ENCODE measurements at places on chromosomes 11 and 22.

GRCh38 chr22:44309137-44309536 is 3.6 kb downstream of the SHISAL1 start:
- DNase-seq: no peak

DNA sequence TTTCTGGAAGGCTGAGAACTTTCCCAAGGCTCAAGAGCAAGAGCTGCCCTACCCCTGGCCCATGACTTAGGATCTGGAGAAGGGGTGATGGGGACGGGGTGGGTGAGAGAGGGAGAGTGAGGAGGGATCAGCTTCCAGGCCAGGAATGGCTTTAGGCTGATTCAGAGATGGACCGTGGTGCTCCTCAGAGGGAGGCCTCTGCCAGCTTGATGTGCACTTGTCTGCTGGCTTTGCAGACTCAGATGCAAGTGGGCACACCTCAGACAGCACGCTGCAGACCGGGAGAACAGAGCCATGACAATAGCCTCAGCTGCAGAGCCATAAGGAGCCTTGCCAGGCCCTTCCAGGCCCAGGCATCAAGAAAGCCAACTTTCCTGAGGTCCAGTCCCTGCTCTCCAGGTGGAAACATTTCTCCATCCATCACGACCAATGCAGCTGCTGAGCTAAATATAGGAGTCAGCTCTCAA is 41.3 kb downstream of the ALX4 start:
- DNase-seq: no peak

DNA sequence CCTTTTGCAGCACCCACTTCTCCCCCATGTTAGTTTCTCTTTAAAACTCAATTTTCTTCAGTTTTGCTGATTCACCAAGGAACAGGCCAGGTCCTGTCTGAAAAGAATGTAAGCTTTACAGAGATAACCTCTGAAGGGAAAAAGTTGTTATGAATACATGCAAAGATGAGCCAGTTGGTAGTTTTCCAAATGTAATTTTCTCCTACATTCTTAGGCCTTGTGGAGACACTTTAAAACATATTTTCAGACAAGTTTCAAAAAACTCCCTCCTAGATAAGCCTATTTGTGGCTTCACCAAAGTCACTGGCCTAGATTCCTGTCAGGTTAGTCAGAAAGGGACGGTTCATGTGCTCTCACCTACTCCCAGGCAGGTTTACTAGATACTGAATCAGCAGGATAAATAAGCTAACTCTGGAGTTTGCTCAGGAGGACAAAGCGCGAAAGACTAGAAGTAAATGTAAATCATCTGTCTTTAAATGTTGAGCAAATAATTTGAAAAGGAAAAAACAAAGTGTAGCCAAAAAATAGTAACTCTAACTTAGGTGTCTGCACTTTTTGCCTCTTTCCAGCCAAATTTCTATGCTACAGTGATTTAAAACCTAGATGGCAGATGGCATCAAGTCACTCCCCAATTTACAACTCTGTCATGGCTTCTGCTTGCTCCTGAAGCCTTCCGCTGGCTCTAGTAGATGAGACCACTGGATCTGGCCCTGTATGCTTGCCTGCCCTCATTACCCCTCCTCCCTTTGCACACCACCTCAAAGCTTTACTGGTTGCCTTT is 4.9 kb upstream of the ATP6V1E1 start:
- DNase-seq: no peak

- DNase-seq: no peak
Observed at GRCh38 chr22:27988704-27989103, 69.6 kb upstream of the PITPNB start.

DNA sequence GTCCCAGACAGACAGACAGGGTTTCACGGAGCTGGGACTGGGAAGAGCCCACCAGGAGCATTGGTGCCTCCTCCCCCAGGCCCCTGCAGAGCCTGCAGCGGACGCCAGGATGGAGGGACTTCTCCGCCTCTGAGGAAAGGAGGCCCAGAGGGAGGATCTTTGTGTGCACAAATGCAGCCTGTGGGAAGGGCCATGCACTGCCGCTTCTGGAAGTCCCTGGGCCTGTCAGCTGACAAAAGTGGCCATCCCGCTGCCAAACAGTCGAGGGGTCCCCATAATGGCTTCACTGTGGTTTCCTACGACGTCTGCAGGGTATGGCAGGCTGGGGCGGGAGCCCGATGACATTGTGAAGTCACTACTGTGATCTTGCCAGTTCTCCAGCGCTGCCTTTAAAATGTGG is 73.8 kb downstream of the TP53I11 start:
- DNase-seq: no peak

DNA sequence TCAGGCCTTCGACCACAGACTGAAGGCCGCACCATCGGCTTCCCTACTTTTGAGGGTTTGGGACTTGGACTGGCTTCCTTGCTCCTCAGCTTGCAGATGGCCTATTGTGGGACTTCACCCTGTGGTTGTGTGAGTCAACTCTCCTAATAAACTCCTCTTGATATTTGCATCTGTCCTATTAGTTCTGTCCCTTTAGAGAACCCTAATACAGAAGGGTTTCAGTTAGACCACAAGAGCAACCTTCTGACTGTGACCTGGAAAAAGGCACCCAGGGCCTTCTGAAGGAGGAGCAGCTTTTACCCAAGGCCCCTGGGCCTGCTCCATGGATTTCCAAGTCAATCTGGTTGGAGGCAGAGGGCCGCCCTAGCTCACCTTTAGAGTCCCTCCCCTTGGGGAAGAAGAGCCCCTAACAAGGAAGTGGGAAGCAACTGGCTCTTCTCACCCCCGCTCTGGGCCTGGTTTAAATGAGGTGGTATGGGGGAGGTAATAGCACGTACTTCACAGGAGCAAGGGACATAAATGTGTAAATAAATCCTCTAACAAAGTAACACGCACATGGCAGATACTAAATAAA is 11.2 kb upstream of the CHST1 start:
- DNase-seq: no peak

DNA sequence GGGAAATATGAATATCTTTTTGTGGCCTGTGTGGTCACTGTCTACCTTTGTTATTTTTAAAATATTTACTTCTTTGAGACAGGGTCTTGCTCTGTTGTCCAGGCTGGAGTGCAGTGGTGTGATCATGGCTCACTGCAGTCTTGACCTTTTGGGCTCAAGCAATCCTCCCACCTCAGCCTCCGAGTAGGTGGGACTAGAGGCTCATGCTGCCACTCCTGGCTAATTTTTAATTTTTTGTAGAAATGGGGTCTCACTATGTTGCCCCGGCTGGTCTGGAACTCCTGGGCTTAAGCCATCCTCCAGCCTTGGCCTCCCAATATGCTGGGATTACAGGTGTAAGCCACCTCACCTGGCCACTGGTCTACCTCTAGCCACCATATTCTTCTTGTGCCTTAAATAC is 3.5 kb upstream of the EIF3D start:
- DNase-seq: no peak

- DNase-seq: no peak
Observed at GRCh38 chr11:117303101-117303500, 12.0 kb downstream of the BACE1-AS start.

DNA sequence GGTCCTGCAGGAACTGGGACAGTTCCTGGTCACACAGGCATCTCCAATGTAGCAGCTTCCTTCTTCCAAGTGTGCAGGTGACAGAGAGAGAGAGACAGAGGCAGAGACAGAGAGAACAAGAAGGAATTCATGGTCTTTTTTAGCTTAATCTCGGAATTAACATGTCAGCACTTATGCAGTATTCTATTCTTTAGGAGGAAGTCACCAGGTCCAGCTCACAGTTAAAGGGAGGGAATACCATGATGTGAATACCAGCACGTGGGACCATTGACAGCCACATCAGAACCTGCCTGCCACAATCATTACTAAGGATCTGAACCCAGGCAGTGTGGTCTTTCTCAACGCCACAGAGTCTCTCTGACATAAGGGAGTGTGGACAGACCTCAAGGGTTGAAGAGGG is 341.6 kb downstream of the MN1 start:
- no peak for DNase-seq

- no peak for DNase-seq
Observed at GRCh38 chr11:15045209-15045608, 28.2 kb upstream of the CALCB start.

GRCh38 chr22:19663286-19663815 is 51.0 kb upstream of the SEPTIN5 start:
- DNase-seq: no peak

- DNase-seq: no peak
Observed at GRCh38 chr11:13852481-13852880, 110.0 kb upstream of the SPON1 start.

GRCh38 chr11:92657226-92657625 is 312.2 kb upstream of the MTNR1B start:
- no peak for DNase-seq

- no peak for DNase-seq
Observed at GRCh38 chr11:22169833-22170232, 23.1 kb upstream of the ANO5 start.

- DNase-seq: no peak
Observed at GRCh38 chr11:62669420-62670161, 1.9 kb upstream of the UQCC3 start.

DNA sequence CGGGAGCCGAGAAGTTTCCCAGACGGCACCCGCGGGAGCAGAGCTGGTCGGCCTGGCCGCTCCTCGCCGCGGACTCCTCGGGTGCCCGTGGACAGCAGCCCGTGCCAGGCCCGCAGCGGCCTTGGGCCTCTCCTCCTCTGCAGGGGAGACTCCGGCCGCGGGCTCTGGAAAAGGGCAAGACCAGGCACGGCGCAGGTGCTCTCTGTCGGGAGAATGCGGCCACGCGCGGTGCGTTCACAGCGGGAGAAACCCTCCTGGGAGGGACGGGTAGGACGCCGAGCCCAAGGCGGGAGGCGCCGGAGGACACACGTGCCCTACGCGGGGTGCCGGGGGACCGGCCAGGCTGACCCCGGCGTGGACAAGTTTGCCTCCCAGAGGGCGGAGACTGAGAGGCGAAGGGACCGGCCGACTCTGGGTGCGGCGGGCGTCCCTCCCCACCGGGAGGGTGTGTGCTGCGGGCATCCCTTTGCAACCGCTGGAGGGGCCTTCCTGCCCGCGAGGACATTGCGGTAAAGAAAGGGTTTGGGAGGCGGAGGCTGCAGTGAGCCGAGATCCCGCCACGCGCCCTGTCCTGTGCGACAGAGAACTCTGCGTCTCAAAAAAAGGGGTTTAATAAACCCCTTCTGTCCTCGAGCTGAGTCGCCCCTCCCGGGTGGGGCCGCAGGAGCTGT is 2.3 kb downstream of the IFITM1 start:
- no peak for DNase-seq

GRCh38 chr11:9753021-9753420 is 89.1 kb downstream of the SWAP70 start:
- no peak for DNase-seq

DNA sequence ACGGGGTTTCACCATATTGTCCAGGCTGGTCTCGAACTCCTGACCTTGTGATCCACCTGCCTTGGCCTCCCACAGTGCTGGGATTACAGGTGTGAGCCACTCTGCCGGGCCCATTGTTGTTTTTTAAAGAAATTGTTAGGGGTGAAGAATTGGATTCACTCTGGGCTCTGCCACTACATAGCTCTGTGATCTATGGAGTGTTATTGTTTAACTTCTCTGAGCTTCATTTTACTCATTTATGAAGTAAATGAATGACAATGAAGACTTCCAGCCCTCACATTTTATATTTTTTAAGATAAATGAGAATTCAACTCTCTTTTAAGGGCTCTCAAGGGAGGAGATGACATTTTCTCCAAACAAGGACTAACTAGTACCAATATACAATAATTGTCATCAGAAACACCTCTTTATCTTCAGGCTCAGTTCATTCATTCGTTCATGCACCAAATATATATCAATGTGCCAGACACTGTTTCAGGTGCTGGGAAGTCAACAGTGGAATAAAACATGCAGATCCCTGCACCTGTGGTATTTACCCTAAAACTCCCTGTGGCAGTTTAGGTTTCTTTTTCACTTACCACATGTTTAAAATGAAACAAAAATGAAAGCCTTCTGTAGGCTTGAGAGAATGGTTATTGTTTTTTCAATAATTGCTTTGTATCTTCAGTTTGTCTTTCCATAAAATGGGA is 23.5 kb upstream of the GRAMD1B start:
- no peak for DNase-seq

DNA sequence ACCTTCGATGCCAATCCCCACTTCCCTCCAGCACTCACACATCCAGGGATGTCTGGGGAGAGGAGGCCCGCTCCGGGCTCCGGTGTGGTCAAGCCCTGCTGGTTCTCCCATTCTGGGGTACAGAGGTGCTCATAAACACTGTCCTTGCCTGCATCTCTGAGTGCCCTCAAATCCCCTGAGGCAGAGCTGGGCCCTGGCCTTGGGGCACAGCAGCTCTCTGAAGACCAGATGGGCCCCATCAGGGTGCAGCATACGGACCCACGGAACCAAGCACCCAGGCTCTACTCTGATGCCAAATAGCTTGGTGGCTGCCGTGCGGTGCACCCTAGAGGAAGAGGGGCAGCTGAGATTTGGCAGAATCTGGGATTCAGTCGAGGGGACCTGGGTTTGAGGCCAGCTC is 35.7 kb upstream of the NNMT start:
- no peak for DNase-seq

GRCh38 chr11:772429-773390 is 4.6 kb downstream of the GATD1 start:
- no peak for DNase-seq

DNA sequence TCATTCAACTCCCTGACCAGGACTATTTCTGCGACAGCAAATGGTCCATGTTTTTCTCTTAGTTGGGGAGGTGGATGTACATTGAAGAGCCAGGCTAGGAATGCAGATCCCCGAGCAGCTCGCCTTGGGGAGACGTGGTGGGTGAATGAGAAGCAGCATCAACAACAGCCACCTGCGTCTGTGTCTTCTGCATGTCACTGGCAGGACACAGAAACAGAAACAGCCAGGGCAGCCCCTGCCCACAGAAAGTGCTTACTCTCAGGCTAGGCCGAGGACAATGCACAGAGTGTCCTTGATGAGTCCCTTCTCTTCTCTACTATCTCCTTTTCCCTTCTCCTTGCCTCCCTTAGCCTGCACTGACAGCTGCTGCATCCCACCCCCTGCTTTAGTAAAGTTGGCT is 541.9 kb upstream of the CADM1 start:
- no peak for DNase-seq

DNA sequence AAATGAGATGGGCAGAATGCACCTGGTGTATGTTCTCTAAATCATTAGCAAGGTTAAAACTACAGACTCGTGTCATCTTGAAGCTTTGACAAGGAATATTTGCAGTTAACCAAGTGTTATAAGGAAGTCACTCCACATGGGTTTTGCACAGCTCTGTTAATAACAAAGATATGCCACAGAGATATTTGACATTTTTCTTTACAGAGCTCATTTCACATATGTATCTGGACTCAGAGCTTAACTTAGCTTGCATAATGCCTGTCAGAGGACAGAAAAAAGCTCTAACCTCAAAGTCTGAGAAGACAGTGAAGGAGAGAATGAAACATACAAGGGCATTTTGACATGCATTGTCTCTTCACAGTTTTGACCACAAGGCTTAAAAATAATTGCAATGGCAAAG is 105.5 kb downstream of the C11orf87 start:
- DNase-seq: no peak

Measured in activated CD8-positive, alpha-beta memory T cell treated with anti-CD3 and anti-CD28 coated beads, Interleukin-2, amount 50 U/mL, for 4 hours (primary cell).